Umbilical cord (tissue), 2 donors: ENCODE measurements at places on chromosomes 2 and 18. TPM values are rescaled to one million over a fixed set of nuclear protein-coding genes. Genes with fewer than 3 reads are reported as not detected.

DNA sequence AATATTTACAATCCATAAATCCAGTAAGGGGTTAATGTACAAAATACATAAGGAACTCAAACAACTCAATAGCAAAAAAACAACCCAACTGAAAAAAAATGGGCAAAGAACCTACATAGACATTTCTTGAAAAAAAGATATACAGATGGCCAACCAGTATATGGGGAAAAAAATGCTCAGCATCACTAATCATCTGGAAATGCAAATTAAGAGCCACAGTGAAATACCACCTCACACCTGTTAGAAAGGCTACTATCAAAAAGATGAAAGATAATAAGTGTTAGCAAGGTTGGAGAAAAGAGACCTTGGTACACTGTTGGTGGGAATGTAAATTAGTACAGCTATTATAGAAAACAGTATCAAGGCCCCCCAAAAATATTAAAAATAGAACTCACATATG is 14.6 kb downstream of the AP1S3 start:
- no peak for DNase-seq

DNA sequence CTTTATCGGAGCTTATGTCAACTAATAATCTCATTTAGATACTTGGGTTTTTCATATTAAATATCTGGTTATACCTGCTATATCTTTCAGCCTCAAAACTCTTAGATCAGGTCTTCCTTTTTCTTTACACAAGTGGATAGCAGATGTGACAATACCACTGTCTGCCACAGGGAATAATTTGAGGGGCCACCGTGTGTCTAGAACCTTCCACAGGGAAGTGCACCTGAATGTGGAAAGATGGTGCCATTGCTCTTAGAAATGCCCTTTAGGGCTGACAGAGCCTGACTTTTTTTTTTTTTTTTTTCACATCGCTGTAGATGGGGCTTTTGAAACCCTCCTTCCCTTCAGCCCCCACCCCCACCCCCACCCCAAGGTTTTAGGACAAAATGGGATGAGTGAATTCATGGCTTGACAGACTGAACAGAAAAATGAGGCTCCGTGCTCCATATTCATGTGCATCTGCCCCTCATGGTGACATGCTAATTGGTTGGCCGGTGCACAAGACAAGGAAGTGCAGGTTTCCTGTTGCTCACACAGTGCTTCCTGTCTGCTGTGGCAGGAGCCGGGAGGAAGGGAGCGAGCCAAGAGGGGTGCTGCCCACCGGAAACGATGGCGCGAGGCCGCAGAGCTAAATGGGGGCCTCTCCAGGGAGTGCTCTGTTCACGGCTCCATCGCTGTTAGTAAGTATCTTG is 246.0 kb downstream of the LDLRAD4 start:
- DNase-seq, result peak; percentile 66

GRCh38 chr2:61340242-61340641 is 130.6 kb downstream of the USP34 start:
- DNase-seq, result no peak

DNA sequence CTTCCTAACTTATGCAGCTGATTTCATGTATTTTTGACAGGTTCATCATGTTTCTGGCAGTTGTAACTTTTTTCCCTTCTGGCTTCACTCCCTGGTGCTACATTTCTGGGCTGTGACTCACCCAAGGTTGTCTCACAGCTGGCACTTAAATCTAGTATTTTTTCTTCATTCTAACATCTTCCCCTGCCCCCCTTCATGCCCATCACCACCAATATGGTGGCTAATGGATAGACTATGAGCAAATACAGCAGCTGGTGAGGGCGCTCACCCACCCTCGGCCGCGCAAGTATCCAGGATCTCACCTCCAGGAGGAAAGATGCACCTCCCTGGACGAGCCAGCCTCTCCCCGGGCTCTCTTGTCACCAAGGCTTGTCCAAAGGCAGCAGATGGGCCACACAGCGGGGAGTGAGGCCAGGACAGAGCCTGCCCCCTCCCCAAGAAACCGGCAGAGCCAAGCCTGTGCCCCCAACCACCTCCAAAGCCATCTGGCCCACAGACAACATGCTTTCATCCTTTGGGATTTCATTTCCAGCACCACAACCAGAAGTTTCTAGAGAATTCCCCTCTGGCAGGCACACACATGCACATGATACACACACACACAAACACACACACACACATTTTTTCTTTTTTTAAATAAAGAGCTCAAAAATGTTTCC is 39.1 kb downstream of the ATOH8 start:
- DNase-seq, result peak; percentile 85

DNA sequence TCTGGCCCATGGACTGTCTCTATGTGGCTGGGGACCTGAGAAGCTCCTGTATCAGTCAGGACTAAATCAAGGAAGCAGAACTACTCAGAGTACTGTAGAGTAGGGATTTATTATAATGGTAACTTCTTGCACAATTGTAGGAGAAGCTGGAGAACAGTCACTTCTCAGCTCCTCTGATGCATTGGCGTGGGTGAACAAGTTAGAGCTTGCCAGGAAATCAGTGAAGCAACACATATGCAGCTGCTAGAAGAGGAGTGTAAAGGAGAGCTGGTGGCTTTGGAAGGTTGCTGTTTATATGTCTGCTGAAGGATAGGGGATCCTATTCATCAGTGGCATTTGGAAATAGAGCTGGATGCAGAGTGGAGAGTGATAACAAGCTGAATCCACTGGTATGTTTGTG is 215.5 kb upstream of the CWC22 start:
- DNase-seq, result peak; percentile 94

- DNase-seq, result no peak
Measured at GRCh38 chr2:207930747-207931146, 94.6 kb downstream of the PLEKHM3 start.

- no peak for DNase-seq
Measured at GRCh38 chr2:149816756-149817551, 229.4 kb upstream of the MMADHC start.

DNA sequence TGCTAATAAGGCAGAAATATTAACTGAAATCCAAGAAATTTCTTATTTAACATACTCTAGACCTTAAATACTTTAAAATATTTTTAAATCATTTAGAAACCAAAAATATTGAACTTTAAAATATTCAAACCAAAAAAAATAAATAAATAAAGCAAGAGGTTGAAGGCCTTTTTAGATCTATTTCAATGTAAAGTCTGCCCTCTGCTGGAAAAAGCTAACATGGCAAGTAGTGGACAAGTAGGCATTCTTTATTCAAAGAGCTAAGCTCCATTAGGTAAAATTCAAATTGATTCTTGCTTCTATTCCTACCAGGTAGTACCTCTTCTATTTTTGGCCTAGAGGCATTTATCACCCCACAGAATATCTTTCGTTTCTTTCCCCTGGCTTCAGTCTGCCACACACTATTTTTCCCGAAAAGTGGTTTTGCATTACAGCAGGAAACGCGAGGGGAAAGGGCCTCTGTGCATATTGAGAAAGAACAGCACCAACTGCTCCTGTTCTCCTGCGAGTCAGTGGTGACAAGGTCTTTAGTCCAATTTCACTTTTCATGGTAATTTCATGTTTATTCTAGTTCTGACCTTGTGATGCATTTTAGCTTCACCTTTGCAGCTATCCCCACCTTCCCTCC is 20.4 kb downstream of the IFIH1 start:
- DNase-seq, result peak; percentile 88

The TLX2 gene
- total RNA-seq, result not detected

DNA sequence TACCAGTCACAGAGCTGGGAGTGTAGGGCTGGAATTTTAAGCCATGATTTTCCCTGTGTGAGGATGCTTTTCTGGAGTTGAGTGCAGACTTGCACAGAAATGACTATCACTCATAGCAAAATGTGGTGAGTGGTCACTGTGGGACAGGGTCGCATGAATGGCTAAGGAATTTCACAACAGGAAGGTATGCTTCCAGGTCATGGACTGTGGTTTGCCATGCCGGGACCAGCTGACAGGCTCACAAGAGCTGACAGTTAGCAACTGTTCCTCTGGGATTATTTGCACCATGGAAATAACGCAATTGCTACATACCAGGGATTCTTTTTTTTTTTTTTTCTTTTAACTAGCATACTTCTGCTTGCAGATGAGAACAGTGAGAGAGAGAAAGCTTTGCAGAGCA is 3.8 kb upstream of the UXS1 start:
- DNase-seq, result peak; percentile 89

The TFPI gene
- total RNA-seq, result 66.7 TPM

The DSC2 gene
- 27.7 TPM for total RNA-seq

- DNase-seq, result no peak
Measured at GRCh38 chr2:75643980-75644379, 2.6 kb upstream of the MRPL19 start.

GRCh38 chr2:10811517-10811916 is 1.1 kb downstream of the PDIA6 start:
- no peak for DNase-seq

DNA sequence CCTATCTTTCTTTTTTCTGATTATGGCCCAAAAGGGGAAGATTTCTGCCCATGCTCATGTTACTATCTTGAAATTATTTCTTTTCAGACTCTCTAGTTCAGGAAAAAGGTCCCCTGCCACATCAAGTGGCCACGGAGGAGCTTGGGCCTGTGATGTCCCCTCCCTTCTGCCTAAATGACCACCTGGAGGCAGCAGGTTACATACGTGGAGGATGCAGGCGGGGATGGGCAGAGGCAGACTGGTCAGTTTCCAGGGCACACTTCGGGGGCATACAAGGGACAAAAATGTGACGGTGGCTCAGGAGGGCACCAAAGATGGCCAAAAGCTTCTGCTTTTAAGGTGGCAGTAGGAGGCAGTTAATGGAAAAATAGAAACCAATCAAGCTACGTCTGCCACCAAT is 30.7 kb upstream of the STEAP3 start:
- DNase-seq, result no peak

DNA sequence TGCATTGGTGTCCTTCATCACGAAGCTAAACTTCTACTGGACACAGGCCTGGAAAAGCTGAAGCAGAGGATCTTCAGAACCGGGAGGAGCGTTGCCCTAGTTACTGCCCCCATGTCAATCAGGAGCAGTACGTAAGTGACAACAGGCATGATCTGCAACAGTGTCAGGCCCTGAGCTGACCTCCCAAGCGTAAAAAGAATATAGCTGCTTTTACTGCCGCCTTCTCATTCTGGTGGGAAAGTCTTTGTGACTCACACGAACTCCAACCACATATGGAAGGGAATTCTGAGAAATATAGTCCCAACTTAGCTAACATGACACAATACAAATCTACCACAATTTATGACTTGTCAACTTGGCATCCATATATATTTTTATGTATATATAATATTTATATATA is 1007.7 kb upstream of the CDH2 start:
- DNase-seq, result no peak

DNA sequence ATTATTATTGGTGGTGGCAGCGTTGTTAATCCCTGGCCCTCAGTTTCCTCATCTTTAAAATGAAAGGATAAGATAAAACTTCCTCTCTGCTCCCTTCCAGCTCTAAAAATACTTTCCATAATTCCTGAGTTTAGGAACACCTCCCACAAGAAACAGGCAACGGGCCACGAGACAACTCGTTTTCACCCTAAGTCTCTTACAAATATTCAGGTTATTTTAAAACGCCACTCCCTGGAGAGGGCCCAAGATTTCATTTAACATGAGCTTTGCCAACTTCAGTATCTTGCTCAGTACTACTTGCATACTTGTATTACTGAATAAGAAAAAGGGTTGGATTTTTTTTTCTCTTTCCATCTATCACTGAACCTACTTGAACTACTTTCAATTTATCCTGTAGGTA is 611.1 kb upstream of the FANCL start:
- peak; percentile 70 for DNase-seq

The FIGN gene
- 2.9 TPM for total RNA-seq

GRCh38 chr2:178473373-178473772 is 5.0 kb downstream of the FKBP7 start:
- DNase-seq, result no peak

The EFEMP1 gene
- total RNA-seq, result 125 TPM

DNA sequence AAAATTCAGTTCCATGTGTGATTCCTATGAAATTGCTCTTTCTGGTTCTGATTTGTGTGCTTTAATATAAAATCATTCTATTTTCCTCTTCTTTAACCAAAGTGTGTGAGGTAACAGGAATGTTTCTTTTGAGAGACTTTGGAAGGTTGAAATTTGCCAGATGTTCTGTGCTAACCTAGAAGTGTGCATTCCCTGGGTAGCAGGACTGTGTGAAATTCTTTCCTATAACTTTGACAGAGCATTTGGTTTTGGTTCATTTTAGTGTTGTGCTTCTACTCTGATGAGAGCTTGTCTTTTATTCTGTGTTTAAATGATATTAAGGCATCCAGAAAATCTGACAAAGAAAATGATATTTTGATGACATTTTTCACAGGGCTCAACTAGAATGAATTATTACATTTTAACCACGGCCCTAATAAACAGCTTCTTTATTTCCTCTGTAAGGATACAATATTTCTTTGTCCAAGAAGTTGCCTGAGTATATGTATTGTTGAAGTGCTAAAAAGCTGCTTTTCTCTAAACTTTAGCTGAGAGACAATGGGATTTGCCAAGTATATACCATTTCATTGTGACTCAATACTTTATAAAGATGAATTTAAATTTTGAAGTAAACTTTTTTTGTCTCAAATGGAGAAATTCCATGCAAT is 34.7 kb upstream of the DLX1 start:
- DNase-seq, result peak; percentile 54

GRCh38 chr2:11777066-11777782 is 30.8 kb downstream of the LPIN1 start:
- DNase-seq, result peak; percentile 14
